ENCODE measurements at places on chromosomes 11 and 22. TPM values are rescaled to one million over a fixed set of nuclear protein-coding genes. Genes with fewer than 3 reads are reported as not detected.

Gene C11orf42
- total RNA-seq: not detected

- no peak for DNase-seq
These were observed 37.6 kb downstream of the ZNF195 start for GRCh38 chr11:3341298-3341697.

GRCh38 chr11:66418168-66418985 is 2.5 kb upstream of the NPAS4 start:
- peak; percentile 19 for DNase-seq

- DNase-seq: no peak
These were observed 146.1 kb upstream of the C11orf87 start for GRCh38 chr11:109275931-109276330.
